ENCODE measurements at places on chromosomes 5 and 9.

DNA sequence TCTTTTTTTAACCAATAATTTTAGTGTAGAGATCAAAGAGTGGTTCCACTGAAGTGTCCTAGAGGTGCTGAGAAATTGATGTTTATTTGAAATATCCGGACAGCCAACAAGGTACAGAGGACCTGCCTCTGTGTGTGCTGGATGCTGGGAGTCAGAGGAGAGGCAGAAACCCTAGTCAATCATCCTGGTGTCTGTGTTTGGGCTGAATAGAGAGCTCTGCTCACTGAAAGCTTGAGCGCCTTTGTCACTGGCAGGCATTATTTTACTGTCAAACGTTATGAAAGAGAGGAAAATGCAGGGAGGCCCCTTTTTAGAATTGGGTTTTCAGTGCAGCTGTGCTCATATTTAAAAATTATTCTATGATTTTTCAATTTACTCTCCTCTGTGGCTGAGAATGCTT lies 480.3 kb upstream of the TYRP1 start:
- no peak for DNase-seq

- DNase-seq, result no peak
Measured at GRCh38 chr5:95874246-95874645, 51.7 kb upstream of the GLRX start.

DNA sequence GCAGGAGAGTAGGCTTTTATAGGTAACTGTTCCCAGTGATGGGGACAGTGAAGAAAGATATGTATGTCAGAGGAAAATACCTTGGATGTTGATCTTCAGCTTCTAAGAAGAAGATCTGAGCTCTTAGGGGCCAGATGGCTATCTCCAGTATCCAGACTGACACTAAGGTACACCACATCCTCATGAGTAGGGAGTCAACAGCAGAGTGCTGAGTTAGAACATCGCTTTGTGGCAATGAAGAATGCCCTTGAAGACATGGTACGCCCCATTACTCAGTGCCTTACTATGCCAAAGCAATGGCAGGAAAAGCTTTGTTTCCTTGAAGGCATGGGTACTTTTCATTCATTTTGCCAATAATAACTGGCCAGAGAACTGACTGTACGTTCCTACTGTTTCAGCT lies 263.7 kb downstream of the CEMIP2 start:
- DNase-seq, result peak; percentile 75

DNA sequence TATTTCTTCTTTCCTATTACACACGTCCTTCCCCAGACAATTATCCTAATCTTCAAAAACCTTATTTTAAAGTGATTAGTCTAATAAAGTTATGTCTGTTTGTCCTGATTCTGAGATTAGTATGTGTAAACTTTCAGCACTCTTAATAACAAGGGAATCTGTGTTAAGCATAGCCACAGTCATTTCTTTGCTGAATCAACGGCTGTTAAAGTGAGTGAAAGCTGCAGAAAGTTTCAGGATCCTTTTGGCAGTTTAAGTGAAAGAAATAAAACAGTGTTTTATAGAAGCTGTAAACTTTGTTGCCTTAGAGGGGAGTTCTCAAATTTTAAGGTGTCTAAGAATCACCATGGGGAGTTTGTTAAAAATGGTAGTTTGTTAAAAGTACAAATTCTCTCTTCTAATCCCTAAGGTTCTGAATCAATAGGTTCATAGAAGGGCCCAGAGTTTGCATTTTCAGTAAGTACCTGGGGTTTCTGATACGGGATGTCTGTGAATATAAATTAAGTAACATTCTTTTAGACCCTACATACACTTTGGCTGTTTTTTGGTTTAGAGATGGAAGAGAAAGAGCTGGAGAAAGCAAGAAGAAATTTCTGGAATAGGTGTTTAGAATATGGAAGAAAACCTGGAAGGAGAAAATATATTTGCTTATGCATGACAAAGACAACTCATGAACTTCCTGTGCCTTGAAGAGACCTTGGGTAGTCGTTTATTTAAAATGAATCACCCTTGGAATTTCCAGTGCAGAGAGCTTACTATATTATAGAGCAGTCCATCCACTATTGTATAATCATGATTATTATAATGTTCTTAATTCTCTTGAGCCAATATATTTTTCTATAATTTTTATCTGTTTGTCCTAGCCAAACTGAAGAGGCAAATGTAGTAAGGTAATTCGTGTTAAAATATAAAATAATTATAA lies 45.7 kb downstream of the SCAMP1 start:
- DNase-seq, result peak; percentile 72

- DNase-seq, result peak; percentile 4
Measured at GRCh38 chr9:93028448-93029006, 30.0 kb upstream of the SUSD3 start.

DNA sequence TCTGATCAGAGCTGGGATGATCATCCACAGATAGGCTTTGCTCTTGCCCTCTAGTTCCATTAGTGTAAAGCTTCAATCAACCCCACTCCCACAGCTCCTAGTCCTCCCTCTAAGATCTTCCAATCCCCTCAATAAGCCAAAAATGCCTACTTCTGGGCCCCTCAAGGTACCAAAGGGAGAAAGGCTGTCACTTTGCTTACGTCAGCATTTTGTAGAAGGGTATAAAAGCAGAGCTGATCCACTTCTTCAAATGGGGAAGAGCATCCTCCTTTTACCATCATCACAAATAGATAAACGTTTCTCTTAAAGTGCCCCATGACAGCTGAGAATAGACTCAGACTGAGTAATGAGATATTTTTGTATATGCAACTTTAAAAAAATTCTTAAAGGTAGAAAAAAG lies 13.1 kb upstream of the ADGRV1 start:
- no peak for DNase-seq

- DNase-seq, result no peak
Measured at GRCh38 chr5:169538944-169539343, 44.6 kb upstream of the SPDL1 start.

DNA sequence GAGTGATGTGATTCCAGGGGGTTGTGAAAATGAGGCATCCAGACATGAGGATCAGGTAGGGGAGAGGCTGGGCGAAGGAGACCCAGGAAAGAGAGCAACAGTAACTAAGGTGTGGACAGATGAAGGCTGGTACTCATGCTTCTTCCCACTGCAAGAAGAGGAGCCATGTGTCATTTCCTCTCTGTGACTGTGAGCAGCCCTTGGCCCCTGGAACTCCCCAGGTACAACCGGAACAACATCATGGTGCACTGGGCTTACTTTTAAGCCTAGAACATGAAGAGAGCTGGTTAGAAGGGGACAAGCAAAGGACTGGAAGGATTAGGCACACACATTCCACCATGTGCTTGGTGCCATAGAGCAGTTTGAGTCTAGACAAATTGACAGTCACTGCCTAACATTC lies 10.9 kb upstream of the IL12B start:
- no peak for DNase-seq

DNA sequence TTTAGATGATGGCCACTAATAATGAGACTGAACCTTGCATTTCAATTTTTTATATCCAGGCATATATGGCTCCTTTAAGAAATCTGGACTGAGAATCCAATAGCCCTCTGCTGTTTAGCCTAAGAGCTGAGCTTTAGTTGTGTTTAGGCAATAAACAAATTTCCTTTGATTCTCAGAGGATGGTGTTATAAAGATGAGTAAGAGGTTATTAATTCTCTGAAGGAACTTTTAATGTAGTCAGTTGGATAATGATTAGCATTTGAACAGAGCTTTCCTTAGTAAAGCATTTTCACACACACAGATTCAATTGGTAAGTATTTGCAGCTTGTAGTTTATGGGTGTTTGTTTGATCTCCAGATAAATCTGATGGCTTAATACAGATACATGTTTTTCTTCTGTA lies 149.6 kb downstream of the PRR16 start:
- DNase-seq, result no peak

GRCh38 chr5:125480911-125481310 lies 734.5 kb upstream of the ZNF608 start:
- DNase-seq, result no peak

- no peak for DNase-seq
Measured at GRCh38 chr5:99022250-99022649, 93.4 kb upstream of the CHD1 start.

DNA sequence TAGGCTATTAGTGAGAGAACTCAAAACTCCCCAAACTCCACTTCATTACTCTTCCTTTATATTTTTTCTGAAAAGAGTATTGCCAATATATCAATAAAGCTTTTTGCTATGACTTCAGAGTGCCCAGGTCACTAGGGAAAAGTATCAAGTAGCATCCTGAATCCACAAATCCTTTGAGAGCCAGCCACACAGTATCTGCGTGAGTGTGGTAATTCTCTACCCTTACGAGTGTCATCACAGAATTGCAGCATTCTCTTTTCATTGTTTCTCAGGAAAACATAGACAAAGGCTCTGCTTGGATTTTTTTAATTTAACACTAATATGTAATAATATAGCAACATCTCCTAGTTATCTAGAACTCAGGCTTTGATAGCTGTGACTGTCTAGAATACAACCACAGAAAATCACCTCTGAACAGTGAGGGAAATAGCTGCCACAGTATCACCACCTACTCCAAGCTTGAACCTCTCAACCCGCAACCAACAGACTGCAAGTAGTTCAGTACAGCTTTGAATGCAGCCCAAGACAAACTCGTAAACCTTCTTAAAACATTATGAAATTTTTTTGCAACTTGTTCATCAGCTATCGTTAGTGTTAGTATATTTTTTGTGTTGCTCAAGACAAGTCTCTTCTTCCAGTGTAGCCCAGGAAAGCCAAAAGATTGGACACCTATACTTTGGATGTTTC lies 79.3 kb upstream of the CCDC152 start:
- no peak for DNase-seq
